Activated CD4-positive, alpha-beta T cell treated with anti-CD3 and anti-CD28 coated beads for 1 hour (primary cell): ENCODE measurements at places on chromosomes 1 and 21.

DNA sequence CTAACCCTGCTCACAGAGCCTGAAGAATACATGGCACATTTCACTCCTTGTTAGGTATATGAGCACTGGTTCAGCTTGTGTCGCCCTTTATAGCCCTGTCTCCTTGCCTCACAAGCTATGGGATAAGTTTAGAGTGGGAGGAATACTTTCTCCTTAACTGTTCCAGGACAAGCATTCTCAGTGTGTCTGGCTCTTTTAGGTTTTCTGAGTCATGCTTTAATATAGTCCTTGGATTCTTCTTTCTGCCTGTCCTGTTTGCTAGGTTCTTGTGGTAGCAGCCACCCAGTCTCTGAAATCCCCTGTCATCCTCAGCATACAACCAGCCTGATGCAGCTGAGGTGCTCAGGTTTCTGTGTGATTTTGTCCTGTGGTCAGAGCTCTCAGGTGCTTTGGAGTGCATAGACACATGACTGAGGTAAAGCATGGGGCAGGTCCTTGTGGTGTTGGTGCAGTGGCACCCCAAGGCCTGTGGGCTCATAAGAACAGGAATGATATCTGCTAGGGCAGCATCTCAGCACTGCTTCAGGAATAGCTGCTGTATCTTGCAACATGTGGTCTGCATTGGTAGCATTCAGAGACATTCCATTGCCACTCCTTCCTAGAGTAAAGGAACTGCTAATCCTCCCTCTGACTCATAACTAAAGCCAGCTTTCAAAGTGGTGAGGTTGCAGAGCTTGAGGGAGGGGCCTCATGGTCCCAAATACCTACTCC lies 14.2 kb upstream of the CASQ2 start:
- no peak for DNase-seq

- no peak for DNase-seq
Measured at GRCh38 chr1:22245100-22245650, 102.3 kb upstream of the WNT4 start.

DNA sequence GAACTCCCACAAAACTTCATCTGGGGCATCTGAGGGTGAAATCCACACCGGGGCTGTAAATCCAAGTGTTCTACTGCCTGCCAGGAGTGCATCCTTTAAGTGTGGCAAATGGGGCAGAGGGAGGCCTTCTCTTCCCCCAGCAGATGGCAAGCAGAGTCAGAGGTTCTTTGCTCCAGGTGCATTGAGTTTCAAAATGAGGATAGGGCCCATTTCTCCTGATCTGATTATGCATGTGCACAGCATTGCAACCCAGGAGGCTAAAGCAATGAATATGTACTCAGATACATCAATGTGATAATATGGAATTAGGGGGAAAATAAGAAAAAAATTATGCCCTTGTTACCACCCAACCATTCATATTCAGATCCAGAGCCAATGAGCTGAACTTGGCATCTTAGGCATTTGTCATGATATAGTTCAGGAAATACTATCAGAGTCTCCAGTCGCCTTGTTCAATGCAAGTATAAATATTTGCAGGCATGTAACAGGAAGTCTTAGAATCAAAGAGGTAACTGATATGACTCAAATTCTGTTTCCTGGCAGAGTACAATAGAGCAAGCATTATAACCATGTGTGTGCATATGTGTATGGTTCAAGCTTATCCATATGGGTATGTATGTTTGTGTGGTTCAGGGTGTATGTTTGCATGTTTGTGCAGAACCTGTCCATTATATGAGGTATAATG lies 473.8 kb upstream of the PKN2 start:
- DNase-seq = no peak

GRCh38 chr1:69700770-69701169 lies 133.0 kb downstream of the LRRC7 start:
- no peak for DNase-seq

GRCh38 chr1:223815865-223816264 lies 29.9 kb downstream of the TP53BP2 start:
- no peak for DNase-seq

DNA sequence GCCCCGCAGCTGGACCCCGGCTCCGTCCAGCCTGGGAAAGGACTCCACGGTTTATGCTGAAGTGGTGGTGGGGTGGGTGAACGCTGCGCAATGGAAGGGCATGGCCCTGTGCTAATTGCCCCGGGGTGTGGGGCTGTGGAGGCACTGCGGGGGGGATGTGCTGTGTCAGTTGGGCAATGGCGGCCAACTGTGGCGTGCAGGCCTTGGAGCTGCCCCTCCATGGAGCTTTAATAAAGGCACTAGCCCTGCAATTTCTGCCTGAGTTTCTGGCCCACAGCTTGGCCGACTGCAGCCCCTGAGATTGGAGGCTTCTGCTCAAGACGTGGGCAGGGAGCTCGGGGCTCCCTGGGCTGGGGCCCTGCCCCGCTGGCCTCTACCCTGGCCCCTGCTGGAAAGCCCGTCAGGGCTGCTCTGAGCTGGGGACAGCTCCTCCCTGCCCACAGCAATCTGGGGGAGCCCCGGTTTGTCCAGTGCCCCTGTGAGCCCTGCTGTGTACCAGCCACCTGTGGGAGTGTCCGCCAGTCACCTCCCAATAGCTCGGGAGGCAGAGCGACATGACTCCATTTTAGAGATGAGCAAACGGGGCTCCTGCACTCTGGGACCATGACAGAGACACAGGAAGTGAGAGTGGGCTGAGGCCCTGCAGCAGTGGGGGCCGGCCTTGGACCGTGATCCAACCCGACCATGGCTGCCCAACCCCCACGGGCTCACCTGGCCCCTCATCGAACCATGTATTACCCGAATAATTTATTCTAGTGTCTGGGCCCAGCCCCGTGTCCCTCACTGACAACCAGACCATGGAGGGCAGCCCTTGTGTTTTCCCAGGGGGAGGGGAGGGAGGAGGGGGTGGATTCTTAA lies 8.7 kb upstream of the TNFRSF14 start:
- no peak for DNase-seq

DNA sequence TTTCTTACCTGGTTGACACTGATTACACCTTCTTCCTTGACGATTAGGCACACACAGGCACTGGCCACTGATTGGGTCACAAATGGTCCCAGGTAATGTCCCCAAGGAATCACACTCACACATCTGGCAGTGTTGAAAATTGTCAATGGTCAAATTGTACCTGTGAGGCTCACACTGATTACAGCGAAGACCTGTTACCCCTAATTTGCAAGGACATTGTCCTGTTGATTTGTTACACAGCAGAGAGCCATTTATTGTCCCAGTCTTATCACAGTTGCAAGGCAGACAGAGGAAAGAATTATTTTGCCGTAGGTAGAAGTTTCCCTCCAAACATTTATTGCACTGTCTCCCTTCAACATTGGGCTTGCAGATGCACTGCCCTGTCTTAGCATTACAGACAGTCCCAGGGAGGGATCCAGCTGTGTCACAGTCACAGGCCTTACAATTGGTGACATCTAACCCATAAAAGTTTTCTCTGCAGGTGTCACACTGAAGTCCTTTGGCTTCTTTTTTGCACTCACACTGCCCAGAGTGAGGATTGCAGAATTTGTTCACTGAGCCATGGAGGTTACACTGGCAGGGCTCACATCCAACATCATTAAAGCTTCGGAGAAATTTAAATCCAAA lies 176.6 kb downstream of the USH2A start:
- no peak for DNase-seq

DNA sequence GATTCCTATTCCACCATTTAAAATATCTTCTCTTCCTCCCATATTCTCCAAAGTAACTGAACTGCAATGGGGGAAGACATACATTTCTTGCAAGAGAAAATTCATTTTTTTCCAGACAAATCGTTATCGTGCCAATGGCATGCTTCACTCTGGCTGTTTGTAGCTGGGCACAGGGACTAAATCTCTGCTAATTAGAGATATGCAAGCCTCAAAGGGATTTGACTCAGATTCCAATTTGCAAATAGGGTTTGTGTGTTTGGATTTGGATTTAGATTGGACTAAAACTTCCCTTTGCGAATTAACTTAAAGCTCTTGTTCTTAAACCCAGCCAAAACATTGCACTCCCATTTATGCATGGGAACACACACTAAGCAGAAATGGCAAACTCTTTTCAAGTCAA lies 276.2 kb upstream of the DUSP10 start:
- no peak for DNase-seq

DNA sequence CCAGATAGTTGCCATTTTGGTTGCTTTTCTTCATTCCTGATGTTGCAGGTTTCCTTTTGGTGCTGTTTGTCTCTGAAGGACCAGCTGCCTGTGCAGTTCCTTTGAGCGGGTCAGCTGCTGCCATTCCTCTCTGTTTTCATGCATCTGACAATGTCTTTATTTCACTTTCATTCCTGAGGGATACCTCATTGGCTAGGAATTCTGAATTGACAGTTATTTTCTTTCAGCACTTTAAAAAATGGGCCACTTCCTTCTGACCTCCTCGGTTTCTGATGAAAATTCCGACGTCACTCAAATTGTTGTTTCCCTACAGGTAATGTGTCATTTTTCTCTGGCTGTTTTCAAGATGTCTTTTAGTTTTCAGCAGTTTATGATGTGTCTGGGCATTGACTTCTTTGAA lies 24.8 kb downstream of the CCSAP start:
- DNase-seq = no peak

GRCh38 chr1:163864207-163864606 lies 542.5 kb downstream of the NUF2 start:
- DNase-seq = no peak

DNA sequence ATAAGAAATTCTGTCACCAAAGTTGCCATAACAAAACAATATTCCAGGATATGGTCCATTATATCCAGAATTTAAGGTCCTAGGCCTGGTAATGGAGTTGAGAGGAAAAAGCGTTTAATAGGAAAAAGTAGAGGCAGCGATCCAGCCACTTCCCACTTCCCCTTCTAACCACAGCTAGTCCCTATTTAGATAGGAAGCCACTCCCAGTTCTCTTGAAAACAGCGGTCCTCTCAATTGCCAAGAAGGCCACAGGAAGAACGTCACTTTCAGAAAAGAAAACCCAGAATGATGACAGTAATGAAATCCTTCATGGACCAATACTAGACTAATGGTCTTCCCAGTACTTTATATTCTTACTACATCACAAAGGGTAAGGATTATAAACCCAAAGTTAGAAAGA lies 38.6 kb downstream of the ABL2 start:
- DNase-seq = no peak

DNA sequence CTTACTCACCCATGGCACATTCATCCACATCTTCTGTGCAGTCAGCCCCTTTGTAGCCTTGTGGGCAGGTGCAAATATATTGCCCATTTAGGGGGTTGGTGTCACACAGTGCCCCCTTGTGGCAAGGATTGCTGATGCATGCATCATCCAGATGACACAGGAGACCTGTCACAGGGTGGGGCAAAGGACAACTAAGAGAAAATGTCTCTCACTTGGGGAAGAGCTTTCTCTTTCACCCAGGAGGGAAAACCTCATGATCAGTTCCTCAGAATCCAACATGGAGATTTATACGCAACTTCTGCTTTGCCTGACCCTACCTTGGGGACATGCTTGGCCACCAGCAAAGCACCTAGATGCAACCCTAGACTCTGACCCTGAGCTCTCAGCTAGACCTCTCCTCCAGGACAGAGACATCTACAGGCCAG lies 71.8 kb upstream of the ADAM30 start:
- peak; percentile 66 for DNase-seq
